ENCODE measurements at places on chromosomes 4 and X.

DNA sequence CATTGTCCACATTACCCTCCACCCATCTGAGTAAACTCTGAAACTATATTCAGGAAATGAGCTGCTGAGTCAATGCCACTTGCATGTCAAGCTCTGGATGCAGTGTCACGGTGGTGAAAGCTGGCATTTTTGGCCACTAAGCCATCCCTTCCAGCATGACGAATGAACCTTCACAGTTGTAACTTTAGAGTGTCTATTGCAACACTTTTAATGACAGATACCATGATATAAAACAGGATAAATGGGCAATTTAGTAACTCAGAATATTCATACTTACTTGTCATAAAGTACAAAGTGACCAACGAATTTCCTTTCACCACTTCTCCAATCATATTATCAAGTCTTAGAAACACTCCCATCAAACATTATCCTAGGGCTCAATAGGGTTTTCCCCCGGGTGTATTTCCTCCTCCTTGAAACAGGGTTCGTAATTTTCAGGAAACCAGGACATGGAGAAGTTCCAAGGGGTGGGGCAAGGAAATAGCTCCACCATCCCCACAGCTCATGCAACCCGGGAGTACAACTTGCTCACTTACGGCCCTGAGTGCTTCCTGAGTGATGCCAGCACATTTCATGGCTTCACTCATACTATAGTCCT, 73.1 kb downstream of the MTHFD2L start:
- no peak for DNase-seq

DNA sequence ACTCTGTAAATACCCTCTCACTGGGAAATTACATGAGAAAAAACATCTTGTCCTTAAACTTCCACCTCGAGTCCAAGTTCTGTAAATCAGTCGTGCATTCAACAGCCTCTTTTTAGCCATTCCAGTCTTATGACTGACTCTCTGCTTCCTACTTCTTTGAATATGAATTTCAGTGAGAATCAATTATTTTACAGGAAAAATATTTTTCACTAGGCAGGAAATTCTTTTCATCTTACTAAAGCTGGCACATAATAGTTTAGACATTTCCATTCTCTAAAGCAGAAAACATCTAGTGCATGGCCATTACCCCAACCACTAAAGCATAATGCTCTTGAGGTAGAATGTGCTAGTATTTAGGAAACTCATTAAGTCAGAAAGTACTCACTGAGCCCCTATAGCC, 565.7 kb upstream of the FAT1 start:
- DNase-seq = no peak

- no peak for DNase-seq
These were observed 117.2 kb downstream of the GATB start for GRCh38 chr4:151643564-151643963.

DNA sequence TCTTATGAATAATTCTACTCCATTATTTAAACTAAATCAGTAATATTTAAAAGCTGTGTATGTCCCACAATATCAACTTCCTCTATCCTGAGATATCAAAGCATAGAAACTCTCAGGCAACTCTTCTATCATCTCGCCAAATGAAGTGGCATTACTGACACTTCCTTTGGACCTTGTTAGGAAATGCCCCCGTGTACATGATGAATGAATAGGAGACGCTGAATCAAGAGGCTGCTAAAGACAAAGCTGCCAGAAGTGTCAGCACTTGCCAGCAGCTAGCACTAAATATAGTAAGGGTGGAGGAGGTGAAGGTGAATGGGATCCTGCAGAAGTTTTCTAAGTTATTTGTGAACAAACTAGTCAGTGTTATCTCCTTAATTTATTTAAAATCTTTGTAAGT, 99.5 kb upstream of the BLTP1 start:
- DNase-seq = no peak

DNA sequence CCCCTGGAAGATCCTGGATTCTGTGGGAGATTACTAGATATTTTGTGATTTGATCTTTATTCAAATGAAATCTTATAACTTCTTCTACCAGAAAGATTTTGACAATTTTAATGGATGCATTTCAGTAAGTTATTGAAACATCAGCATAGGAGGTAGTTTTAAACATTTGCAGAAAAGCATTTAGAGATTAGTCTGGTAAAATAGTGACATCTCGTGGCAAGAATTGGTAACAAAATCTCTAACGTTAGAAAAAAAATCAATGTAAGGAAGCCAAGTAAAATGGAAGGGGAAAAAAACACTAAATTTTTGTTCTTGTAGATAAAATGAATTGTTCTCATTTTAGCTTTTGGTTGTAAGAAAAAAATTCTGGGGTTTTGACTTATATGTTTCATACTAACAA, 73.3 kb downstream of the TASL start:
- DNase-seq = no peak

- no peak for DNase-seq
These were observed 68.6 kb downstream of the ADGRG4 start for GRCh38 chrX:136369377-136369776.

GRCh38 chr4:137694138-137694537, 161.8 kb upstream of the PCDH18 start:
- no peak for DNase-seq

DNA sequence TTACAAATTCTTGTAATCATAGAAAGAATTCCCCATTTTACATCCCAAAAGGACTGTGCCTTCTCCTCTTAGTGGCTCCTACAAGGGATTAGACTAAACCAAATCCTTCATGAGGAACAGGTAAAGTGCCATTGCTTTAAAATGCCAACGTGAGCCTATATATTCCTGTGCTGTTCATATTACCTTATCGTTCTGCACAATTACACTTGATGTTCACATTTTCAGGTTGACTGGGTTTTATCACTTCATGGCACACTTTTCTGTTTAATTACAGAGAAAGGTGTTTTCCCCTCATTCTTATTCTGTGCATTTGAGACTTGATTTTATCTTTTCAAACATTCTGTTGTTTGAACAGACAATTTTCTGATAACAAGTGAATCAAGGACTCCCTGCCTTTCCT, 645.6 kb upstream of the FTHL17 start:
- DNase-seq = no peak

DNA sequence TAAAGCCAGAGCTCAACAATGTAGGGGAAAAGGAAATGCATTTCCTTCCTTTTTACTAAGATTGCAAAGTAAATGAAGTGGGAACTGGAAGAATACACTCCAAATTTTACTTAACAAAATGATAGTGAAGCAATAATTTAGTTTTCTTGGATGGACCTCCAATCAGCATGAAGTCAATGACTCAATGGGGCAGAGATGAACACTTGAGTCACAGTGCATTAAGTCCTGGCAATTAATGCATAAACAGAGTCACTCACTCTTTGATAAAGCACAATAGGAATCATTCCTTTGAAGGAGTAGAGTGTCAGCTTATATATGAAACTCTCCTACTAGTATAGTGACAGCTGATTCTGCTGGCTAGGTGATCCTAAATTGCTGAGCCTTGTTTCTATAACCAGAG, 66.7 kb upstream of the FRAS1 start:
- no peak for DNase-seq

- no peak for DNase-seq
These were observed 205.2 kb downstream of the DKK2 start for GRCh38 chr4:106830879-106831278.

- DNase-seq = no peak
These were observed 55.1 kb downstream of the GPR82 start for GRCh38 chrX:41779030-41779564.

GRCh38 chr4:98433691-98434090, 172.5 kb downstream of the RAP1GDS1 start:
- no peak for DNase-seq

DNA sequence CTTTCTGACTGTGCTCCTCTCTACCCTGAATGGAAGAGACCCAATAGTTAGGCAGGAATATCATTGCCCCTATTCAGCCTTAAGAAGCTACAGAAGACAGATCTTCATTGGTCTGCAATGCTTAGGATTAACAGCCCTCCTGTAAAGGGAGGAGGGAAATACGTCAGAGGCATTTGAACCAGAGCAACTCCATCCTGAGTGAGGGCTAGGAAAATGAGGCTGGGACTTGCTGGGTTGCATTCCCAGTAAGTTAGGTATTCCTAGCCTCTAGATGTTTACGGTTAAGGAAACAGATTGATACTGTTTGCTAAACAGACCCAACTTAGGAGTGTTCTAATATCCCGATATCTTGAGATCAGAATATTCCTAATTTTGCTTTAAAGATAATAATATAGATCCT, 63.5 kb downstream of the PCDH18 start:
- DNase-seq = no peak

GRCh38 chr4:87941537-87942392, 33.7 kb upstream of the SPP1 start:
- DNase-seq = no peak

- no peak for DNase-seq
These were observed 91.4 kb downstream of the CLNK start for GRCh38 chr4:10593130-10593529.

- no peak for DNase-seq
These were observed 37.1 kb upstream of the PLAC8 start for GRCh38 chr4:83151651-83152050.

DNA sequence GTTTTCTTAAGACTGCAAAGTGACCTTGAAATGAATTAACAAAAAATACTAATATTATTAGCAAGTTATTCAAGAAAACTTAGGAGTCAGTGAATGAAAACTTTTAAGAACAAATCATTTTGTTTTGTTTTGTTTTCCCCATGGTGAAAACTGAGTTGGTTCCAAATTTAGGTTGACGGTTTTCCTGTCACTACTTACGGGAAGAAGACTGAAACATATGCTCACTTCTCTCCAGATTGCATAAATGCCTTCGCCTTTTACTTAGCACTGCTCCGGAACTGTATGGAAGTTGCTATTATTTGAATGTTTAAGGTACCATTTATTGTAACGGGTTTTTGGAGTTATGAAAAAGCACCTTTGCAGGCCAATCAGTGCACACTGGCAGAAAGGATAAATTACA, 42.8 kb downstream of the DOCK11 start:
- DNase-seq = no peak

DNA sequence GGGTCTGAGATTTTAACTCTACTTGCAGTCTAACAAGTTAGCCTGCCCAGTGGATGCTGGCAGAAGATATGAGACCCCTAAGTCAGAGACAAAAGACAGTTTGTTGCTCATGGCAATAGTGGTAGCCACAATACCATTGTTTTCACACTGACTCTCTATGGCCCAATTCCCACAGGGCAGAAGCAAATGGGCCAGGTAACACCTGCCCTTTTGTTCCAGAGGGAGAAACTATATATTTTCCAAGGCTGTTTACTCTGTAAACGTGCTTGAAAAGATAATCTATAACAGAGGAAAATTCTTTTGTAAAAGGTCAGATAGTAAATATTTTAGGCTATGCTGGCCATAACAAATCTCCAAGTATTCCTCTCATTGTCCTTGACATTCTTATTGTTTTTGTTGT, 57.2 kb upstream of the NPNT start:
- no peak for DNase-seq

GRCh38 chrX:65997978-65998717, 41.7 kb downstream of the VSIG4 start:
- no peak for DNase-seq

- no peak for DNase-seq
These were observed 218.6 kb downstream of the PRDM5 start for GRCh38 chr4:120703908-120704307.

GRCh38 chr4:159178151-159178546, 75.3 kb downstream of the RAPGEF2 start:
- DNase-seq = no peak

- no peak for DNase-seq
These were observed 51.8 kb downstream of the TMPRSS11E start for GRCh38 chr4:68499021-68499420.

DNA sequence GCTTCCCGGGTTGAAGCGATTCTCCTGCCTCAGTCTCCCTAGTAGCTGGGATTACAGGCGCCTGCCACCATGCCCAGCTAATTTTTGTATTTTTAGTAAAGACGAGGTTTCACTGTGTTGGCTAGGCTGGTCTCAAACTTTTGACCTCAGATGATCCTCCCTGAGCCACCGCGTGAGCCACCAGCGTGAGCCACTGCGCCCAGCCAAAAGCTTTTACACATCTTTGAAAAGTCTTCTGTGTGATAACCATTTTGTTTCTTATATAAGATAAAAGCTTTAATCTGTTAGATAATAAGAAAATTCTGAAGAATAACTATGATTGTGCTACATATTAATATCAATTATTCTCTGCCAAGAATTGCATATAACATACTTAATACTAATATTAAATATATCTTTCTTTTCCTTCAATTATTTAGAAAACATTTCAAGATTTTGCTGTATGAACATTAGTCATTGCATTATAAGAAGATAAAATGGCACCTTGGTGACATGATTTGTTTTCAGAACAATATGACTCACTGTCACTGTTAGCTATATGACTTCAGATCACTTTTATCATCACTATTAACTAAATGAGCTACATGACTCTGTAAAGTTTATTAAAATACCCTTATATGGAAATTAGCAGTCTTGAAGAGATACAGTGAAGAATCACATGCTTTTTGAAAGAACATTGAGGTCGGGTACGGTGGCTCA, 33.4 kb downstream of the RUFY3 start:
- DNase-seq = no peak

DNA sequence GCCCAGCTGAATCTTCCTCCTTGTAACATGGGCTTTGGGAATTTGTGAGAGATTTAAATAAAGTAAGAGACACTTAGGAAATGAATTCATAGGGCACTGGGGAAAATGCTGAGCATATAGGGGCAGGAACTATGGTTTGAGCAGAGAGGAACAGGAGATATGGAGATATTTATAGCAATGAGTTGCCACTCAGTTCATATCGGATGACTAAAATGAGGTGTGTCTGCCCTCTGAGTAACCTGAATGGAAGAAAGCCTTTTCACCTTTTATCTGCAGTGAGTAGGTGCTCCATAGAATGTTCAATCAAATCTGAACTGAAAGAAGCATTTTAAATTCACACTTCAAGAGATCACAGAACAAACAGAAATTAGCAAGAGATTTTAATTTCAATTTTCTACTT, 105.7 kb downstream of the CEP44 start:
- no peak for DNase-seq

DNA sequence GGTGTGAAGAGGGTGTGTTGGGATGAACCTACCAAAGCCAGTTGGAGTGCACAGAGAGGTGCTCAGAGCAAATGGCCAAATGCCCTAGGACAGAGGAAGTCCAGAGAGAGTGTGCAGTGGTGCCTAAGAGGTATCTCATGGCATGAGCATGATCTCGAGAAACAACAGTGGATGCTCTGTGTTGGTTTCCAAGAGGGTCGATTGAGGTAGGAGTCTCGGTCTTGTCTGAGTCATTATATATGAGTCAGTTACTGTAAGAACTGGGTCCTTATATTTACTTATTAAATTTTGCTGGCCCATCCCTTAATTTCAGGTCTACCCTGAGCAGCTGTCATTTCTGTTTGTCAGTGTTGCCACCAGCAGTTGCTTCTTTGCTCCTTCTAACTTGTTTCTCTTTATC, 86.6 kb upstream of the TMEM150C start:
- DNase-seq = no peak

- peak; percentile 20 for DNase-seq
These were observed 208.1 kb upstream of the TET2 start for GRCh38 chr4:104938624-104939023.

- no peak for DNase-seq
These were observed 13.0 kb downstream of the EXOC1 start for GRCh38 chr4:55866290-55866907.

All from CD4-positive, alpha-beta T cell treated with Interleukin-6 for 4 hours (primary cell).